ENCODE measurements at places on chromosomes 6 and 20.

GRCh38 chr6:68237205-68237604 is 397.9 kb upstream of the ADGRB3 start:
- DNase-seq, result no peak

DNA sequence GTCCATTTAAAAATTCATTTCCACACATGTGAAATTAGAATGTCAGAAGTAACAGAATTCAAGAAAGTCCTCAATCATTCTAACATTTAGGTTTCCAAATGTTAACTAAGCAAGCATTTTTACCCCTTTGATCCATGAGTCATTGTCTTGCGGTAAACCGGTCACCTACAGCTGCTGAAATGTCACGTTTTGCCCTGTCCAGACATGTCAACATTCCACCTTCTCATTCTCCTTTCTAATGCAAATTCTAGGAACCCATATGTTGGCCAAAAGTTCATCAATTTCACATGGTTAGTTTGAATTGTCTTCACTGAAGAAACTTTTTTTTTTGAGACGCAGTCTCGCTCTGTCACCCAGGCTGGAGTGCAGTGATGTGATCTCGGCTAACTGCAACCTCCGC is 117.2 kb downstream of the IPCEF1 start:
- DNase-seq, result no peak

- DNase-seq, result no peak
These were observed 9.6 kb upstream of the CST3 start for GRCh38 chr20:23647346-23647745.

- no peak for DNase-seq
These were observed 14.3 kb upstream of the PIM1 start for GRCh38 chr6:37155394-37156312.

All from stimulated activated CD8-positive, alpha-beta memory T cell treated with anti-CD3 and anti-CD28 coated beads, Interleukin-7, amount 100 ng/mL, for 1 hour (primary cell).